ENCODE measurements at places on chromosomes 1 and 21.

GRCh38 chr1:115706587-115707425, 61.7 kb downstream of the CASQ2 start:
- peak; percentile 41 for DNase-seq

DNA sequence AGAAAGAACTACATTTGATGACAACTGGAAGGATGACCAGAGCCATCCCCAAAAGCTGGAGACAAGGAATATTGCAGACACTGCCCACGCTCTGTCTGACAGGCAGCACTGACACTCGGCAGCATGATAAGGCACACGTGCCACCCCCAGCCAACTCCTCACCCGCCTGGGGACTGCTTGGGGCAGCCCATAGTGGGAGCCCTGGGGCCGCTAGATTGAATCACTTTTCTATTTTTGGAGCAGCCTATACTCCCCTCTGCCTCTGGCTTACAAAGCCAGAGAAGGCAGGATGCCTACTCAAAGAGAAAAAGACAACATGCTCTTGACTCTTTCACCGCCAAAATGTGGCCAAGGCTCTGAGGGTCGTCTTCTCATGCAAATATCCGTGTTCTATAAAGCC, 1.3 kb downstream of the SMG5 start:
- DNase-seq, result peak; percentile 68

DNA sequence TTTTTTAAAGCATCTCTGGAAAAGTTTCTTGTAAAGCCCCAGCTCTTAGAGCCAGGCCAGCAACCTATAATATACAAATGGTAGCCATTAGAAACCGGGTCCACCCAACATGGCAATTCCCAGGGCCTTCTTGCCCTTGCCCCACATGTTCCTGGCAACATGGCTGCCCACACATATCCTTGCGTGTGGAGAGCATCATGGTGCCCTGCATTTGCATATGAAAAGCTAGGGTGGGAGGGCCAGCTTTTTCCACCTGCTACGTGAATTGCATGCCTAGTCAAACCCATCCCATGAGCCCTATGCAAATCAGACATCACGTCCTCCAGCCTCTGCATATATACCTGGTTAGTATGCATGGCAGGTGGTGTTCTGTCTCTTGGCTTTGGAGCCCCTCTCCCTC, 88.2 kb downstream of the RABGAP1L start:
- DNase-seq, result no peak

- no peak for DNase-seq
Measured at GRCh38 chr1:23169727-23170335, 1.2 kb upstream of the LUZP1 start.

DNA sequence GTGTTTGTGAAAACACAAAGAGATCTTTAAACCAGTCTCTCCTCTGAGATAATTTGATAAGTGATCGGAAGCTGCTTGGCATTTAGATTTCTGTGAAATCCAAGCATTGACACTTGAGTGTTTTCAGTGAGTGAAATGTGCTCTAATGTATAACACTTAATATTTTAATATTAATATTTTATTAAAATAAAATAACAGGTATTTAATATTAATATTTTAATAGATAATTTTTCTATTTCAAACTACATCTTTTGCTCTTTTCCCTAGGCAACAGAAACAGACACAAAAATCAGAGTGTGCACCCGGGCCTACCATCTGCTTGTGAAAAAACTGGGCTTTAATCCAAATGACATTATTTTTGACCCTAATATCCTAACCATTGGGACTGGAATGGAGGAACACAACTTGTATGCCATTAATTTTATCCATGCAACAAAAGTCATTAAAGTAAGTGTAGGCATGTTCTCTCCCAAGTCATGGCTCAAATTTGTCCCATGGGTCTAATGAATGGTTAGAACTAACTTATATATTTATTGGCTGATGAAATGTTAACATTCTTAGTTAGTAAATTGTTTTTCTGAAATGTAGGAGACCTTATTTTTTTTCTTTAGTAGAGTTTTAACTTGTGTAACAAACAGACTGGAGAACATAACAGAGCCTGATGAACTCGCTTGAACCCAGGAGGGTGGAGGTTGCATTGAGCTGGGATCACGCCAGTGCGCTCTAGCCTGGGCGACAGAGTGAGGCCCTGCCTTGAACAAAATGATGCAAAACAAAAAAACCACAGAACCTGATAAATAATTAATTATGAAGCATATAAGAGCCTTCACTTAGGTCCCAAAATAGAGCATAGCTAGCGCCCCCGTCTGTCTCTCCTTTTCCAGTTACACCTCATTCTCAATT, 55.2 kb downstream of the MTR start:
- DNase-seq, result no peak

DNA sequence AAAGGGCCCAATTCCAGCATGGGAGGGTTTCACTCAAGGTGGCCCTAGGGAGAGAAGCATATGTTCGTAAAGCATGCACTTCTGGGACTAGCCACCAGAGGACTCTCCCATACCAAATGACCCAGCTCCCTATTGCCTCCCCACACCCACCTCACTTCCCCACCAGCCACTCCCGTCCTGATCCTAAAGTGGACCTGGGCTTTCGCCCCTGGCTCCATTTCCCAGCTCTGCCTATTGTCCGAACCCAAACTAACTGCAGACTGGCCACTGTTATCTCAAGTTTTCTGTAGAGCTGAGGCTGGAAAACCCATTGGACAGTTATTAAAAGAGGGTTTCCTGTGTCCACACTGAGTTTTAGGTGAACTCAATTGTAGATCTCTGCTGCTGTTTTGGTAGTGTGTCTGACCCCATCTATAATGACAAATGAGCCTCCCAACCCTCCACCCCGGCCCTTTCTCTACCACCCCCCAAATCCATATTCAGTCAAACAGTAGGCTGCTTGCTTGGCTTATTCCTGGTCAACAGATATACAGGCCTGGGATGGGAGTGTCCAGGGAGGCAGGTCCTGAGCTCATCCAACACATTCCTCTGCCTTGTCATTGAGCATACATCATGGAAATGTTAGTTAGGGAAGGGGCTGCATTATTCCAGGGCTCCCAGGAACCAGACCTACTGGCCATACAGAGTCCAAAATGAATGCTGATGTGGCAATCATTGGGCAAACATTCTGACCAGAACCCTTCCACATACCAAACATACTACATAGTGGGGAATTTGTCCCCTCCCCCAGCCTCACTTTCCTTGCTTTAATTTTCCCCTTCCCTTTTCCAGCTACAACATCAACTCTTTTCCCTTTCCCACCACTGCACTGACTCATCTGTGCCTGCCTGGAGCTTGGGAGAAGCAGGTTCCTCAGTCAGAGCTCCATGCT, 59.2 kb downstream of the ABCA4 start:
- DNase-seq, result peak; percentile 68

DNA sequence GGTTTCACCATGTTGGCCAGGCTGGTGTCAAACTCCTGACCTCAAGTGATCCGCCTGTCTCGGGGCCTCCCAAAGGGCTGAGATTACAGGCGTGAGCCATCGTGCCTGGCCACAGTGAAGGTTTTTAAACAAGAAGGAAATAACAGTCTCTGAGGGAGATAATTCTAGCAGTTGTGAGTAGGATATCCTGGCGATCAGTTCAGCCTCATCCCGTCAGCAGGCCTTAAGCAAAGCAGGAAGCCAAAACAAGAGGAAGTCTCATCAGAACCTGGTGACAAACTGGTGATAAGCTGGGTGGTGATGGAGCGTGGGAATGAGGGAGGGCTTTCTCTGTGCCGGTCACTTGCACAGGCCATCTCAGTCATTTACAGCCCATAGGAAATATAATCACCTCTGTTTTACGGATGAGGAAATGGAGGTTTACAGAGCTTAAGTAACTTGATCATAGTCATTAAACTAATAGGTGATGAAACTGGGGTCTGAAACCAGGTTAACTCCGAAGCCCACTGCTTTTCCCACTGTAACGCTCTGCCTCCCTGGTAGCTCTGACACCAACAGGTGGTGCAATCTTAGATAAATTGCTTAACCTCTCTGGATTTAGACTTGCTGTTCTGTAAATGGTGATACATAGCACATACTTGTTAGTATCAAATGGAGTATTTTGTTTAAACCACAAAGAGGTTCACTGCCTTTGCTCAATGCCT, 40.8 kb upstream of the A3GALT2 start:
- DNase-seq, result no peak

- DNase-seq, result peak; percentile 40
Measured at GRCh38 chr1:29849038-29849750, 612.9 kb downstream of the PTPRU start.

DNA sequence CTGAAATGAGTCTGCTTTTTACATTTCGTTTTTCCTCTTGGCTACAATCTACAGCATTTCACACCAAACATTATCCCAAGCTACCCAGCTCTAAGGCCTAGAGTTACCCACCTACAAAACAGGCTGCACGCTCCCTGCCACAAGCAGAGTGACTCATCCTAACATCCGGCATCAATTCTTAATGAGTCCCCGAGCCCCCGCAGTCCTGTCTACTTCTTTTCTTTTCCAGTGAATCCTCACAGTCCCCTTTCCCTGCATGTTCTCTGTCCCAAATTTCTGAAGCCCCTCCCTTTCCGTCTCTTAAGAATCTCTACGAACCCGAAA, 650 bp downstream of the PCNX2 start:
- peak; percentile 50 for DNase-seq
